Cerebellar nuclear complex (tissue), 1 donor: ENCODE measurements at places on chromosomes 7 and 10.

DNA sequence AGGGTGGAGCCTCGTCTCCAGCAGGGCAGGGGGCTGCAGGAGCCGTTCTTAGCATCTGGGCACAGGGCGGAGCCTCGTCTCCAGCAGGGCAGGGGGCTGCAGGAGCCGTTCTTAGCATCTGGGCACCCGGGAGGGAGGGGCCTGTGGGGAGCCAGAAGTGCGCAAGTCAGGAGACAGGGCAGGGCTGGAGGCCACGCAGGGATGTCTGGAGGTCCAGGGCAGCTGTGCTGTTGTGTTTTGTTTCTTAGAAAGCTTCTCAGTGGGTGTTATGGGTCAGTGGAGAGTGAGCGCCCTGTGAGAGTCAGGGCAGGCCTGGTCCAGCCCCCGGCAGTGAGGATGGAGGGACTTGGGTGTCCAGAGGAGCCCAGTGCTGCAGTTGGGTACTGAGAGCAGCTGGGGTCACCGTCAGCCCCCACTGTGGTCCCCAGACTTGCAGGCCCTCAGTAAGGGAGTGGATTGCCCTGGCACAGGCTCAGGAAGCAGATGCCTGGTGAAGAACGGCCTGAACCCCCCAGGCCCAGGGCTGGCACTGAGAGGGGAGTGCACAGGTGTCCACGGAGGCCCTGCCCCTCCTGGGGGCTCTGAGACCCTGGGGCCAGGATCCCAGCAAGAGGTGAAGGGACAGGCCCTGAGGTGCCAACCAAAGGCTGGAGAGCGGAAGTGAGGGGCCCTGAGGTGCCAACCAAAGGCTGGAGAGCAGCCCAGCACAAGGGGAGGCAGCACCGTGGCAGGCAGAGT lies 29.8 kb downstream of the FAM20C start:
- no peak for DNase-seq

DNA sequence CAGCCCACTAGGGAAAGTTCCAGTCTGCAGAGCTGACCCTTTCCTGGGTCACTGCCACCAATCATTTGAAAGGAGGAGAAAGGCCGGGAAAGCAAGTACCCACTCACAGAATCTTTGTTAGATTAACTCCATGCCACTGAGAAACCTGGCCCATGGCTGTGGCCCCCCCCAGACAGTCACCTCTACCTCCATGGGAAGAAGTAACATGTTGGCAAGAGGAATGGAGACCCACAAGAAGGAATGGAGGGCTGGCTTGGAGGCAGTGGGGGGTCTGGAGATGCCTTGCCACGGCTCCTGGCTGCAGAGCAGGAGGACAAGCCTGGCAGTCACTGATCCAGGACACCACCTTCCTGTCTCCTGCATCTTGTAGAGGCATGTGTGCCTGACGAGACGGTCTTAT lies 32.9 kb downstream of the CUZD1 start:
- DNase-seq: no peak

- no peak for DNase-seq
Observed at GRCh38 chr7:135342887-135343286, 109.2 kb downstream of the STRA8 start.

DNA sequence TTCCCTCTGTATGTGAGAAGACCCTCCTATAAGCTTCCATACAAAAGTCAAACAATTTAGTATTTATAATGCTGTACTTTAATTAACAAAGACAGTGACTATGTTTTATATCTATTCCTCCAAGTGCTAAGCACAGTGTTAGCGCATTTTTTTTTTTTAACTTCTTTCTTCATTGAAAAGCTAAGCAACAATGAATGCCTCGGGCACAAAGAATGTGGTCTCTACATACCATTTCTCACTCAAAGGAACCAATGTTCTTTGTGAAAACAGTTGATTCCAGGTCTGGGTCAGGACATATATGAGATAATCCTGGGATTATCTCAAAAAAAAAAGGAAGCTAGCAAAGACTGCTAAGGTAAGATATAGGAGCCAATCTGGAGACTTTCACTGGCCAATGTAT lies 26.2 kb upstream of the REEP3 start:
- no peak for DNase-seq

DNA sequence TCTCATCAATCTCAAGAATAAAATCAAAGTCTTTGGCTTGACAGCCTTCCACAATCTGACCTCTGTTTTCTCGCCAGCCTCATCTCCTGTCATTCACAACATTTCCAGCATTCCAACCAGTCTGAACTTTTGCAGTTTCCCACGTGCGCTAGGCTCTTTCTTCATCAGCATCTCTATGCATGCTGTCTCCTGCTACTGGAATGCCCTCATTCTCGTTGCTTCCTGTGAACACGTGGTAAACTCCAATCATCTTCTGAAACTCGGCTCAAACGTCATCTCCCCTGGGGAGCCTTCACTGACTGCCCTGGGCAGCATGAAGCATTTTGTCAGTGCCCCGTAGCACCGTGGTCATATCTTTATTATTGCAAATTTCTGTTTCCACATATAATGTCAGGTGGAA lies 12.2 kb upstream of the RSBN1L start:
- no peak for DNase-seq

DNA sequence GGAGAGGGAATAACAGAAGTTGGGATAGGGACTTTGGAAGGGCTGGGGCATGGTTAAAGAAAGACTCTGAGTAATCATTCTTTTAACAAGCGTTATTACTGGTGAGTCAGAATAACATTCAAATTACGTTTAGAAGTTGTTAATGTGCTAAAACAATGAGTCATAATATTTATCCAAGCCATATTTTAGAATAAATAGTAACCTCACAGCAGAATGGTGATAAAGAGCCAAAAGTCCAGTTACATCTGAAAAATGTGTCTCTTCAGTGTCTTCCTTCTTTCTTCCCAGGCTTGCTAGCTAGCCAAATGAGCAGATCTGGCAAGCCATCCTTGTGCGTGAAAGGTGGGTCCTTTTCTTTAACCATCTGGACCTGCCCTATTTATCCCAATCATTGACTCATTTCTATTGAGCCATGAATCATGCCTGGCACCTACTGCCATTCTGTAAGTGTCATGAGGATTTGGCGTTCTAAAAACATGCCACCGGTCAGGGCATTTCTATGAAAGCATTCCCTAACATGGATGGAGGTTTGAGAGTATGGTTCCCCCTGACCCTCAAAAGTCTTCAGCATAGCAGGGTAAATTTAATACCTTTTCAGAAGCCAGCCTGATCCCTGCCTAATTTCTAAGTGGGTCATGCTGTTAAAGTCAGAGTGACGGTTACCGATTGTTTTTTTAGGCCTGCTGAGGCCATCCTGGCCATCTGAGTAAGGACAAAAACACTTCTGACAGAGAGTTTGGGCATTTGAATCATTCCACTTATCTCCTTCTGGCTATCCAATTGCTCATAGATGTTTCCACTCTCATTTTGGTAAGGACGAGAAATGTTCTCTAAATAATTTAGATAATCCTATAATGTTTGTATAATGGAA lies 26.9 kb downstream of the MYPN start:
- no peak for DNase-seq

DNA sequence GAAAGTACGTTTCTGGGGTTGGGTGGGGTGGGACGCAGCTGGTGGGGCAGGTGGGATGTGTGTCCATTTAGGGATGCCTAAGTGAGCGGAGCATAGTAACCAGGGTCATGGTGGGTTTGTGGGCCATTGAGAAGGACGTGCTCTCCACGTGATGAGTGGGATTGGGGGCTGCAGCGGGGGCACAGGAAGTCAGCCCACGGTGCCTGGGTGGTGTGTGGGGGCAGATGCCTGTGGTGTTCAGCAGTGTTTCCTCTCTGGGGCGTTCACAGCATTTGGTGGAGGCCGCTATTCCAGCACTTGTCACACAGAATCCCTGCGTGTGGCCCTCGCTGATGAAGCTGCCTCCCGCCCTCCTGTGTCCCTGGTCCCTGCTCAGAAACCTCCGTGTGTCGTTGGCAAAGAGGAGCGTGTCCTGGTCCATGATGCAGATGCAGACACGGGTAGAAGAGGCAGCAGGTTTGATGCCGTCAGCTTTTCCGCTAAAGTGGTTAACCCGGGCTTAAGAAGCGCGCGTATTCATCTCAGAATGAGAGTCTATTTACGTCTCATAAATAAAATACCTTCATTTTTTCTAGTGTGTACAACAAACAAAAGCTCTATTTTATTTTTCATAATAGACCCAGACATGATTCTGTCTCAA lies 274.2 kb downstream of the ADARB2 start:
- no peak for DNase-seq

DNA sequence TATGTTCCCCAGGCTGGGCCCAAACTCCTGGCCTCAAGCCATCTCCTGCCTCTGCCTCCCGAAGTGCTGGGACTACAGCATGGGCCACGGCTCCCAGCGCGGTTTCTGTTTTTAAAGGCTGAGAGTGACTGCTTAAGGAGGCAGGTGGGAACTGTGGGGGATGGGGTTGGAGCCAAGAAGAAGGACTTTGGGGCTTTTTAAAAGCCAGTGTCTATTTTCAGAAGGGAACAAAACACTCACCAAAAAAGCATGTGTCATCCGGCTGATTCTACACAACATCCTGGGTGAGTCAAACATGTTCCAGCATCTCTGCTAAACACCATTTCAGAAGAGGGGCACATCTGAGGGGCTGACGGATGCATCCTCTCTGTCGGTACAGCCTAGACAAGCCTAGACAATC lies 824.5 kb downstream of the TYW1 start:
- no peak for DNase-seq

DNA sequence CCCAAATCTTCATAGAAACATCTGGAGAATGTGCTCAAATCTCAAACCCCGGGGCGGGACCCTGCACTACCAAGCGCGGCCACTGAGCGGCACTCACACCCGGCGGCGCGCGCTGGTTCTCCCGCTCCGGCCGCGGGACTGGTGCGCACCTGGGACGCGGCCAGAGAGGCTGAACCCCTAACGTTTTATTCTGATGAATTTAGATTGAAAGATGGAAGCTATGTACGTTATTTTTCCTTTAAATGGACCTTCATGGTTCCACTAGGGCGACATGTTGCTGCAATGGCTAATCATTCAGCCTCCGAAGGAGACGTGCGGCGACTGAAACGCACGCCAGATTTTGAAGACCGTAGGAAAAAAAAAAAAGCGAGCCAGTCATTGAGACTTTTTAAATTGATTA lies 107.0 kb upstream of the INSIG1 start:
- DNase-seq: no peak

DNA sequence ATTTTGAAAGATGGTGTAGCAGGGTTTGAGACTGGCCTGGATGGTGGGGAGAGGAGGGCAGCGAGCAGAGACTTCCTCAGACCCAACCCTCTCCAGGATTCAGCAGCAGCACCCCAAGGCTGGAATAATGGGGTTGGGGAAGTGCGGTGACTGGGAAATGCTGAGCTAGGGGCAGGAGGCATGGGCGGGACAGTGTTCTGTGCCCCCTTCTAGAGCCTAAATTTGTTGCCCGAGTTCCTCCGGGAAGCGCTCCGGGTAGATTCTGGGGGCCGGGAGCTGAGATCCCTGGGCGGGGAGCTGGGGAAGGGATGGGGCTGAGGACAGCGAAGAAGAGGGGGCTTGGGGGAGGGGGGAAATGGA lies at the start of gene CHAT:
Gene CHAT (plus strand): TSS at position 156 of the 360 bp plus-strand sequence. CDS start 153 bp downstream, at position 309.
- DNase-seq: no peak

GRCh38 chr7:18520450-18521235 lies 25.1 kb downstream of the HDAC9 start:
- DNase-seq: no peak

- no peak for DNase-seq
Observed at GRCh38 chr7:52764492-52765169, 270.8 kb upstream of the POM121L12 start.

DNA sequence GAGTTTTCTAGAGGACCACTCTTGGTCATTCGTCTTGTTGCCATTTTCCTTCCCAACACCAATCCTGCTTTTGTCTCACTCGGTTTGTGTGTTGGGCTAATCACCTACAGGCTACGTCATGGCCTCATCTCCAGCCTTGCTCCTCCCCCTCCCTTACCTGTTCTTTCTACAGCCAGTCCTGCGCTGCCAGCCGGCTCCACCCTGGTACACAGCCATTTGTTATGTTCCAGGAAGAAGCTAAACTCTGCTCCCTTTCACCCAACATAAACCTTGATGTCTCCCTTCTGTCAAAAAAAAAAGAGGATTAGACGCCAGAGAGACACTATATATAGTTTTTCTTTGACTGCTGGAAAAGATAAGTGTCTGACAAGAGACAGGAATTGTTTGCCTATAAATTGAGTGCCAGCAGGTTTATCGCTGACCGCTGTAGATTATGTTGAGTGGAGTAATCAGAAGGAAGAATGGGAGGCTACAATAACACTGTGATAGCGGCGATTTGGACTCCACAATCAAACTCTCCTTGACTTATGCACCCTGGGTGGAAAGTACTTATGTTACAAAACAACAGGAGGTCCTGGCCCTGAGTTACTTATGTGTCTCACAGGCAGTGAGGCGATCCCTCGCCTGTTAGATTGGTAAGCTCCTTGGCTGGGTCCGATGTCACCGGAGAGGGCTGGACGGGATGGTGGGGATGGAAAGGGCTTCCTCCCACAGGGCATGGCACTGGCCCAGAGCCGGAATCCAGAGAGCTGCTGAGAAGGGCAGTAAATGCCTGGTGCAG lies 171.3 kb upstream of the BMPER start:
- DNase-seq: no peak

GRCh38 chr10:125707541-125708468 lies 11.7 kb upstream of the EDRF1 start:
- no peak for DNase-seq

DNA sequence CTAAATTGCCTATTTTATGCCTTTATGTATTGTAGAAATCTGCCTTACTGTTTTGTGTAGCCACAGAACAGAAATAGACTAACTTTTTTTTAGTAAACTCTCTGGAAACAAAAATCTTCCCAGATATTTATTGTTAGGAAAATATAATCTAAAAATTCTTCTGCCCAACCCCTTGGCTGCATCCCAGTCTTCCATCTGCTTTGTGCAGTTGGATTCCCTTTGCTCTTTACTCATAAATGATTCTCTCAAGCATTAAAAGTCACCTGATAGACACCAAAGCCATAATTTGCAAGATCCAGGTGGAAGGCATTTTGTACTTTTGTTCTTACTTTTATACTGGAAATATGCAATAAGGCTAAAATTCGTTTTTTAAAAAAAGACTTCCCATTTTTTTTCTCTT lies 6.1 kb upstream of the CAV2 start:
- no peak for DNase-seq

GRCh38 chr7:27763983-27764508 lies 24.1 kb downstream of the TAX1BP1 start:
- no peak for DNase-seq

DNA sequence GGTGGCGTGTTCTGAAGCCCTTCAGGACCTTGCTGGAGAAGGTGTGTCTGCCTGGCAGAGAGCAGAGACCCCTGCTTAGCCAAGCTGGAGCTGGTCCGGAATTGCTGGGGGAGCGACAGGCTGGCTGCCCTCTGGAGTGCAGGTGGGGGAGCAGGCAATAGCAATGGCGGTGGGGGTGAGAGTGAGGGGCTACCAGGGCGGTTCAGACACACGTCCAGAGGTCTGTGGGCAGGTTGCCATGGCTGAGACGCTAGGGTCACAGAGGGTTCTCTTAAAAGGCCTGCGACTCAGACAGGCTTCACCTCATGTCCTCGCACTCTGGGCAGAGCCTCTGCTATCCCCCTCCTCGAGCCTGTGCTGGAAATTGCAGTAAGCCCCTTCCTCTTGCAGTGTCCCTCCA lies 329.0 kb upstream of the C7orf33 start:
- DNase-seq: no peak

- no peak for DNase-seq
Observed at GRCh38 chr7:7739204-7740036, 21.0 kb upstream of the RPA3 start.

GRCh38 chr7:130394421-130395195 lies 14.3 kb downstream of the CPA1 start:
- no peak for DNase-seq
